ENCODE measurements at places on chromosomes 12 and 14.

GRCh38 chr12:68306564-68306963 lies 25.6 kb downstream of the MDM1 start:
- DNase-seq = no peak

DNA sequence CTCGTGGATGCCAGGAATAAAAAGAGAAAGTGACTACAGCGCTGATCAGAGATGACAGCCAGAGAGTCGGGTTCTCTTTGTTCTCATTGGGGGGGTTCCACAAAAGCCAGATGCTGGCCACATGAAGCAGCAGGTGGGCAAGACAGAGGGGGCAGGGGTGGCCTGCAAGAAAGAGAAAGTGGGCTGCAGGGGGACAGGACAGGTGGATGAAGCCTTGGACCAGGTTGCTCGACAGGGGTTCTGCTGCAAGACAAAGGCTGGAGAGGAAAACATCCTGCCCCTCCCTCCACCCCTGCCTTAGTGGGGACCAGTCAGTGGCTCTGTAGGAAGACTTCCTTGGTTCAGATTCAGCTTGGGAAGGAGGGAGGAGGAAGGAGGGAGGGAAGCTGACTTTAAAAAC lies 126.2 kb downstream of the KSR2 start:
- no peak for DNase-seq

DNA sequence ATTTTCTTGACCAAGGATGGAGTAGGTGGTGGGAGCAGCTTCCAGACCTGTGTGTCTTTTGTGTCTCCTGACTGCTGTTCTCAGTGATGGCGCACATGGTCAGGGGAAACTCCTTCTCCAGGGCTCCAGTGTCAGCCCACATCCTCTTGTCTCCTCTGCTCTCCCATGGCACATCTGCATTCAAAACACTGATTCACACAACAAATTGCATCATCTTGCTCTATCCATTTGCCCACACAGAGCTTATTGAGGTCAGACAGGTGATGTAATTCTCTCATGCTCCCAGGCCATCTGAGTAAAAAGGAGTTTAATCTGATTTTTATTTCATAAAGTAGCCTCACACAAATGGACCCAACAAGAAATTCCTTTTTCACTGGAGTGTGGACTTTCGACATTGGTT lies 21.8 kb upstream of the TMEM132C start:
- no peak for DNase-seq

GRCh38 chr14:97407701-97408407 lies 610.7 kb downstream of the VRK1 start:
- DNase-seq = no peak

DNA sequence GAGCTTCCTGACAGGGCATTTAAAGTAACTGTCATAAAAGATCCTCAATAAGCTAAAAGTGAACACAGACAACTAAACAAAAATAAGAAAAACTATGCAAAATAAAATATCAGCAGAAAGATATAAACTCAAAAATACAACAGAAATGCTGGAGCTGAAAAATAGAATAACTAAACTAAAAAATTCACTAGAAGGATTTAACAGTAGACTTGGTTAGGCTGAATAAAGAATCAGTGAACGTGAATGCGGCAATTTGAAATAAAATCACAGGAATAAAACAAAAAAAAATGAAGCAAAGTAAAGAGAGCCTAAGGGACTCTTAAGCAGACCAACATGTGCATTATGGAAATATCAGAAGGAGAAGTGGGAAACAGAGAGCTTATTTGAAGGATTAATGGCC lies 74.6 kb downstream of the EGLN3 start:
- no peak for DNase-seq

- no peak for DNase-seq
These were observed 38.0 kb upstream of the CPM start for GRCh38 chr12:68970951-68971350.

DNA sequence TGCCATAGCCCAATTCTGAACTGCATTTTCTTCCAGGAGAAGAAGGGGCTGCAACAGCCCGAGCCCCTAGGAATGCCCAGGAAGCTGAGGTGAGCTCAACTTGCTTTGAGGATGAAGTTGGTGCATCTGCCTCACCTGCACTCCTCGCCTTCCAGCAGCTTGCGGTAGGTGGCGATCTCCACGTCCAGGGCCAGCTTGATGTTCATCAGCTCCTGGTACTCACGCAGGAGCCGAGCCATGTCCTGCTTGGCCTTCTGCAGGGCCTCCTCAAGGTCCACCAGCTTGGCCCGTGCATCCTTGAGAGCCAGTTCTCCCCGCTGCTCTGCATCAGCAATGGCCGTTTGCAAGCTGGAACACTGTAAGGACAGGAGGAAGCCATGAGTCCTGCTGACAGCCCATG lies 6.0 kb downstream of the KRT75 start:
- no peak for DNase-seq

GRCh38 chr14:104576232-104576969 lies 3.2 kb upstream of the C14orf180 start:
- no peak for DNase-seq

DNA sequence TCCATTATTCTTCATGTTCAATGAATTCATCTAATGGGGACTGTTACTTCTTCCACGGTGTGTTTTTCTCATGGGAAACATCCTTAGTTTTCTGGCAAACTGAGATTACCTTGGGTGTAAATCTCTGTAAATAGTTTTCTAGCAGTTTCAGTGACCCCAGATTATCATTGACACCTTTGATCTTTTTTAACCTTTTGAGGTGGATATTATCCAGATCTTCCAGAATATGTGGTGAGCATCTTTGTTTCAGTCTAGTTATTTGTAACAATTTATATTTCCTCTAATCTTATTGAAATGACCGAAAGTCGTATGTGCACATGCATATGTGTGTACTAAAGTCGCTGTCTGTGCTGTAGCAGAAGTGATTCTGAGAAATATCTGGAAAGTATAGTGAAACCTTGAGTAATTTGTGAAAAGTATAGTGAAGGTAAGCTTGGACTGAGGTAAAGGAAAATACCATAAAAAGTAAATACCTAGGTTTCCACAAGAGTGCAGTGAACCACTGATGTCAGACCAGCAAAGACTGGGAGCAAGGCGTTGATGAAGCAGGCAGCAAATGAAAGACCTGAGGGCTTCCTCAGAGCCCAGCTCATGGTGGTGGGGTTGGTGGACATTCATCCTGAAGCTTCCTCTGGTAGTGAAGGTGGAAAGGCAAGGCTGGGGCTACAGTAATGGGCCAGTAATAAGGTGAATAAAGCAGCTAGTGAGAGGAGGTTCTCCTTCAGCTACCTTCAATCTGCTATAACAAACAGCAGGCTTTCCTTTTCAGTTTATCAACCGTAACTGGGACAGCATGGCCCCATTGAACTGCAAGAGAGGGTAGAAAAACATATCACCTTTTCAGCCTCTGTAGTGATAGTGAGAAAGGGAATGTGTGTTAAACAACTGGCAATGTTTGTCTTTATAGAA lies 480.2 kb upstream of the FBXO33 start:
- no peak for DNase-seq

DNA sequence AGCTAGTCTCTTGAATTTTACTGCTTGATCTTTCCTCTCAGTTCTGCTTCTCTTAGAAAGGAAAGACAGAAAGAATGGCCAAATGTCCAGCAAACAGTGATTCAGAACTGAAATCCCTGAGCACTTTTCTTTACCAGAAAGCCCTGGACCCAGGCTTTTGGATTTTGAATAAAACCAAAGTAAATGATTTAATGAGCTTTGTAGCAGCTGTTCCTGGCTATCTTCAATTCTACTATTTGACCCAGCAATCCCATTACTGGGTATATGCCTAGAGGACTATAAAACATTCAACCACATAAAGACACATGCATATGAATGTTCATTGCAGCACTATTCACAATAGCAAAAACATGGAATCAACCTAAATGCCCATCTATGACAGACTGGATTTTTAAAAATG lies 187.2 kb downstream of the PRKD1 start:
- no peak for DNase-seq

DNA sequence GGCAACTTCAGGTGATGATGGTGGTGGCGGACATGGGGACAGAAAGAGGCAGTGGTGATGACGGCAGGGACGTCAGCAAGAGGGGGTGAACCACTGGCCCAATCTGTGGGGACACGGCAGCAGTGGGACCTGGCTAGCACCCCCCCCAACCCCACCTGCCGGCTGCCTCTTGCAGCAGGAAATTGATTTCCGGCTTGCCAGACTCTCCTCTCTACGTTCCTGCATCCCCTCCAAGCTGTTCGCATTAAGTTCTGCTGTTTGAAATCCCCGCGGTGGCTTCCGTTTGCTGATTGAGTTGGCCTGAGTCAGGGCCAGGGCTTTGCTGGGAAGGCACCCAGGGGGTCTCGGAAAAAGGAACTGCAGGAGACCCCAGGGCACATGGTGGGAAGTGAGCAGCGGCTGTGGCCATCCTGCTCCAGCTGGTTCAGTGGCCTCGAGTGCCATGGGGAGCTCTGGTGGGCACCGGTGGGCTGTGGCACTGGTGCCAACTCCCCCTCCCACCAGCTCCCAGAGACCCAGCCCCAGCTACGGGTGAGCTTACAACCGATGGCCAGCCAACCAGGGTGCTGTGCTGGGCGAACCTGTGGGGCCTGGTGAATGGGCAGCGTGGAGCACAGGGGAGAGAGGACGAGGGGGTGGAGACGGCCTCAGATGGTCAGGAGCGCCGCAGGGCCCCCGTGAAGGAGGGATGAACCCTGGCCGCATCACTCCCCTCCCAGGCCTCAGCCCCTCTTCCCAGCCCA lies 14.6 kb upstream of the NUDT14 start:
- no peak for DNase-seq

- DNase-seq = no peak
These were observed 124.1 kb downstream of the PAPOLA start for GRCh38 chr14:96626121-96626768.

DNA sequence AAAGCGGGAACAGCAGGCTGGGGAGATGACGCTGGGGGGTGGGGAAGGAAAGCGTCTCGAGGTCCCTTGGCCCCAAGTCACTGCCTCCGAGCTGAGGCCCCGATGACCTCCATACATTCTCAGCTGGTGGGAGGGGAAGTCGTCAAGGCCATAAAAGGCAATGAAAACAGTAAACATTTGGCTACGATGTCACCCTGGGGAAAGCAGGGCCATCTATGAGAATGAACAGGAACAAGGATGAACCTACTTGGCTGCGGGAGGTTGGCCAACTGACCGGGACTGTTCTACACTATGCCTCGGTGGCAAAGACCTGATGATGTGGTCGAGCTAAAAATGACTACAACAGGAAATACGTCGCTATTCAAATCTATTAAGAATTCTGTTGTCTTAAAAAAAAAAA lies 19.5 kb downstream of the PRKAB1 start:
- DNase-seq = no peak

DNA sequence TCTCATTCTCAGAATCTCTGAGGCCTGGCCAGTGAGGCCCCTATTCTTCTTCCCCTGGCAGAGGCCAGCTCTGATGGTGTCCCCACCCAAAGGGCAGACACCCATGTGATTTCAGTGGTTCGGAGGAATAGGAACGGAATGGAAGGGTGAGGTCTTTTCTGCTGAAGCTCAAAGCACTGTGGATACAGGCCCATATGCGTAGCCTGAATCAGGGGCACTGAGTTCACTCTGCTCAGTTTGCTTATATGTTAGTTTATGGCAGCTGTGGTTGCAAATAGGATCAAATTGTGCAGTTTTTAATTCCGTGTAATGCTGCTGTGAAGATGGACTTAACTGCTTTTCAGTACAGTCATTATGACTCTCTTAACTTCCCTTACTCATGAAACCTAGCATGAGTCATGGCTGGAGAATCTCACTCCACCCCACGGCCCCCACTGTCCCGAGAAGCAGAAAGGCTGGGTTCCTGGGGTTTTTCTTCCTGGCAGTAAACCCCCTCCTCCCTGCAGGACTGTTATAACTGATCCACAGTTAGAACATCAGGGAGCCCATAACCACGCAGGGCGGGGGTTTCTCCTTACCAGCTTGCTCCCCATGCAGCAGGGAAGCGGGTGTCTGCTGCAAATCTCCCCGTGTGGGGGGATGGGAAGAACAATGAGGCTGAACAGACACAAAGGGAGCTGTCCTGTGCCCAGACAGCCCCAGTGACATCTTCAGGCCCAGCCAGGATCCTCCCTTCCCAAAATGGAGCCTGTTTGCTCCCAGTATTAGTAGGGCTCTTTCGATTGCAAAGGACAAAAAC lies 122.7 kb downstream of the SLC38A6 start:
- DNase-seq = no peak

GRCh38 chr14:65940056-65940735 lies 527.7 kb downstream of the FUT8 start:
- DNase-seq = no peak

DNA sequence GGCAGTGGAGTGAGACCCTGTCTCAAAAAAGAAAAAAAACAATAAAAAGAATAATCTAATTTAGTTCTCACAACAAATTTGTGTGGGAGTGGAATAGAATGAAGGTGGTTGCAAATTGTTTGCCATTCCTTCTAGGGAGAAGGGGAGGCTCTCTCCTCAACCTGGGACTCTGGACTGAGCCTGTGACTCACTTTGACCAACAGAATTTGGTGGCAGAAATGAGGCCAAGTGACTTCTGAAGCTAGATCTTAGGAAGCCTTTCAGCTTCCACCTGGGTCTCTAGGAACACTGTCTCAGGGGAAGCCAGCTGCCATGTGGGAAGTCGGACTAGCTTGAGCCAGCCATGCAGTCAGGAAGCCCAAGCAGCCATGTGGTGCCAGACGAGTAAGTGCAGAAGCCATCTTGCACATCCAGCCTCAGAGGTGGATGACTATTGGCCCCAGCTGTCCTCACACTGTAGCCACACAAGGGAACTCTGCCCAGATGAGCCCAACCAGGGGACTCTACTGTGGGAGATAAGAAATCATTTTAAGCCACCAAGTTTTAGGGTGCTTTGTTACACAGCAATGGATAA lies 14.4 kb downstream of the ALDH2 start:
- no peak for DNase-seq

GRCh38 chr12:53805791-53806190 lies 54.0 kb upstream of the CISTR start:
- no peak for DNase-seq

DNA sequence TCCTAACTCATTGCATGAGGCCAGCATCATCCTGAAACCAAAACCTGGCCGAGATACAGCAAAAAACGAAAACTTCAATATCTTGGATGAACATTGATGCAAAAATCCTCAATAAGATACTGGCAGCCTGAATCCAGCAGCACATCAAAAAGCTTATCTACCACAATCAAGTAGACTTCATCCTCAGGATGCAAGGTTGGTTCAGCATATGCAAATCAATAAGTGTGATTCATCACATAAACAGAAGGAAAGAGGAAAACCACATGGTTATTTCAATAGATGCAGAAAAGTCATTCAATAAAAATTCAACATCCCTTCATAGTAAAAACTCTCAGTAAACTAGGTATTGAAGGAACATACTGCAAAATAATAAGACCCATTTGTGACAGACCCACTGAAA lies 56.5 kb upstream of the PPFIA2 start:
- DNase-seq = no peak

Data from activated CD4-positive, alpha-beta T cell treated with anti-CD3 and anti-CD28 coated beads for 24 hours (primary cell).